Stimulated activated CD8-positive, alpha-beta memory T cell treated with anti-CD3 and anti-CD28 coated beads, Interleukin-4, amount 100 ng/mL, for 48 hours (primary cell): ENCODE measurements at places on chromosomes 2 and 18.

DNA sequence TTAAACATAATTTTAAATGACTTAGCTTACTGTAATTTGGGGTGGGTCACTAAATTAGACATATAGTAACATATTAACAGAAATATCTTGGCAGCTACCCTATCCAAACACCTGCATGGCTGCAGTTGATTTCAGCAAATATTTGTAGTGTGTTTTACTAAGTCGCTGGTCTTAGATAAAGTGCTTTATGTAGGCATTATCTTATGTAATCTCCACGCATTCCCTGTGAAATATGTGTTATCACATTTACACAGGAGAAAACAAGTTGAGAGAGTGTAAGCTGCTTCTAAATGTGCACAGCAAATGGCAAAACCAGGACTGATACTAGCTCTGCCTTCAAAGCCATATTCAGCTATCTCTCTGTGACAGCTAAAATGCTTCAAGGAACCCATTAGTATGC, 72.0 kb downstream of the NYAP2 start:
- no peak for DNase-seq

- DNase-seq: no peak
Observed at GRCh38 chr2:191006297-191006696, 7.7 kb downstream of the STAT1 start.

DNA sequence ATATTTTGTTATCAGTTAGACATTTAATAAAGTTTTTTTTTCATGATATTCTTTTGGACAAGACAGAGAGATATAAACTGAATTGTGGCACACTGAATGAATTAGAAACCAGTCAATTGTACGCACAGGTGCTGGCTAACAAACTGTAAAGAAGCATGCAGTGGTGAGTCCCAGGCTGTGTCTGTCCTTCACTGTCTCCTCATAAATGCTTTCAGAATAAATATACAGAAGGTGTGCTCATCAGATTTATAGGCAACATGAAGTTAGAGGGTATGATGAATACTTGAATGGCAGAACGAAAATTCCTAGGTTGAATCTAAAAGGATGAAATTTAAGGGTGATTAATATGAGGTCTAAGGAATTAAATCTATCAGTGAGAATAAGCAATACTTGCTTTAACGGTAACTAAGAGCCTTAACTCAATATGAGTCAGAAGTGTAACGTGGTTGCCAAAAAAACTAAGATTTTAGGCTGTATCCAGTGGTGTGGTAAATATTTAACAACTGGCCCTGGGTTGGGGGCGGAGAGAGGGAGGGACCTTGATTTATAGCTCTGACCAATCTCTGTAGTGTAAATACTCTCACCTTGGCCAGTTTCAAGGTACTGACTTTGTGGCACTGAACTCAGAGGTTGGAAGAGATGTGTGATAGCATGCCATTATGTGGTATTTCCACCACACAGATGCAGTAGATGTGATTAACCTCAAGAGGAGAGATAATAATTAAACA, 41.9 kb upstream of the AAK1 start:
- DNase-seq: peak; percentile 64

GRCh38 chr2:241892299-241893137, 23.0 kb downstream of the RTP5 start:
- DNase-seq: no peak

GRCh38 chr2:9812945-9813311, 30.3 kb upstream of the TAF1B start:
- no peak for DNase-seq

DNA sequence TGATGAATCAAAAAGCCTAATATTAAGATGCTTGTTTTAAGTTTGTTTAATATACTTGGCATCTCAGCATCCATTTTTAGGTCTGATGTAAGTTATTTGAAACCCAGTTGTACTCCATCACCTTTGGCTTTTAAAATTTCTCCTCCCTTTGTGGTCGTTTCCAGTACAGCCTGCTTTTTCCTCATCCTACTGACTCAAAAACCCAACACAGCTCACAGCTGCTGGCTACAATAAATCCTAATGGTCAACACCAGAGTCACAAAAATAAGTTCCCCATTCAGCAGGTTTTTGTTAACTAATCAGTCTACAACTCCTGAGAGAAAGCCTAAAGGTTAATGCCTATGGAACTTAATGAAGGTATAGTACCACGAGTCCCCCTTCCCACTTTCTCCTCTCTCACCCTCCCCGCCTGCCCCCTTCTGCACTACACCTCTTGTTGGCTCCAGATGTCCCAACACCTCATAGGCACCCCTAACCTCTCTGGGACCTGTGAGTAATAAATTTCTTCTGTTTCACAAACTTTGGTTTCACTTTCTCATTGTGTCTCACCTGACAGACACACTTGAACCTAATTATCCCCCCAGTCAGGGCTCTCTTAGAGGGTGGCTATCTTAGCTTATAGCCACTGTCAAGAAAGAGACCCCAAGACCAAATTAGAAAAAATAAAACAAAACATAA, 148.6 kb downstream of the GALNT1 start:
- DNase-seq: no peak

- no peak for DNase-seq
Observed at GRCh38 chr18:46676182-46676835, 19.3 kb upstream of the LOXHD1 start.

DNA sequence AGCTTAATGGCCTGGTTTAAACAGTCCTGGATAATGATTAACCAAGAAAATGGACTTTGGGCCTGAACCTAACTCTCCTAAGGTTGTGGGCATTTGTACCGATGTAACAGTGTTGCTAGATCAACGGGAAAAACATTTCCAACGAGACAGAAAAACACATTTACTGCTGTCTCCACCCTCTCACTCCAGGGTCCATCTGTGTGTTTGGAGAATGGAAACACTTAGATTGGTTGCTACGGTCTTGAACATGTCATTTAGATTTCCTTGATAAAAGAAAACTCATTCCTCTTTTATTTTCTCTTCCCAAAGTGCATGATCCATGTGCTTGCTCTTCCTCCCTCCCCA, 88.0 kb downstream of the SOCS6 start:
- DNase-seq: no peak

DNA sequence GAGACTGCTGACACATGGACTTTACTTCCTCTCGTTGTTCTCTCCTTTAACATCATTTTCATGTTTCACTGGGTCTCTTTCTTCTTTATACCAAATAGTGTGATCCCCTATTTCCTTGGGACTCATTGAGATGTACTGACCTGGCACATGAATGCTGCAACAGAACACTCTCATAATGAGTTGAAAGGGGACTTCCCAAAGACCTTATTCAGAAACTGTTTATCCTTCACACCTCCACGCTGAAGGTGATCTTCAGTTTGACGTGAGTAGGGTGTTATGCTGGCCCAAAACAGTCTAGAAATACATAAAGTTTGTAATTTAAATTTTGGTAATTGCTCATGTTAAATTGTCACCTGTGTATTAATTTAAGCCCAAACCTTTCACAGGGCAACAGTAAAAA, 1096.8 kb upstream of the GYPC start:
- no peak for DNase-seq

GRCh38 chr2:132824716-132825115, 154.7 kb upstream of the LYPD1 start:
- no peak for DNase-seq

DNA sequence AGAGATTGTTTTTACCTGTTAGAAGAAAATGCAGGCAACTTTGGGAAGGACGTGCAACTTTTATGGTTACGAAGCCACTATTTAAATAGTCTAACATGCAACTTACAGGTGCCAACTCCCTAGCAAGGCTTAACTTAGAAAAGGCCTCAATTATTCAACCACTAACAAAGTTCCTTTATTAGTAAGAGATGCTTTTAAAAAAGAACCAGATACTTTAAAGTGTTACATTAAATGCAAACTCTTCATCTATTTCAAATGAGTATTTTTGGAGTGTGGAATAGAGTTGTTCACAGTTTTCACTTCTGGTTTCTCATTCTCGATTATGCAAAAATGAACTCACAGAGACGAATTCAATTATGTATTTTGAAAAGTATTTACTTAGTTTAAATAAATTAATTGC, 51.7 kb downstream of the PELI1 start:
- DNase-seq: no peak

DNA sequence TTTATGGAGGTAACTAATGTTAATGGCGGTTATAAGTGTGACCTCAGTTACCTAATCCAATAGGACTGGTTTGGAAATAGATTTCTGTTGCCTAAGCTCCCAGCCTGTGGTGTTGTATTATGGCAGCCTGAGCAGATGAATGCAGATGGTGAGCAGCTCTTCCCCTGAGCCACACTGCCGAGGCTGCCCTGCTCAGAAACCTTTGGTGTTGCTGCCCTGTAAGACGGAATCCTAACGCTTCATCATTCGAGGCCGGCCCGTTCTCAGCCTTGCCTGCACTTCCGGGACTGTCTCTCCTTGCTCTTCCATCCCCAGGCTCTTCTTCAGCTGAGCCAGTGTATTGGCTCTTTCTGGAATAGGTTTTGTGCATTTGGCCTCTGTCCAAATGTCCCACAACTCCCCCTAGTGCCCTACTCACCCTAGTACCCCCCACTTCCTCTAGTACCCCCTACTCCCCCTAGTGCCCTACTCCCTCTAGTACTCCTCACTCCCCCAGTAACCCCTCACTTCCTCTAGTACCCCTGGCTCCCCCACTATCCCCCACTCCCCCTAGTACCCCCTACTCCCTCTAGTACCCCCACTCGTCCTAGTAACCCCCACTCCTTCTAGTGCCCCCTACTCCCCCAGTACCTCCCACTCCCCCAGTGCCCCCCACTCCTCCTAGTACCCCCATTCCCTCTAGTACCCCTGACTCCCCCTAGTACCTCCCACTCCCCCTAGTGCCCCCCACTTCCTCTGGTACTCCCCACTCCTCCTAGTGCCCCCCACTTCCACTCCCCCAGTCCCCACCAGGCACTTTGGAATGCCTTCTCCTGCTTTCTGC, 106.0 kb upstream of the TAF1B start:
- DNase-seq: no peak

DNA sequence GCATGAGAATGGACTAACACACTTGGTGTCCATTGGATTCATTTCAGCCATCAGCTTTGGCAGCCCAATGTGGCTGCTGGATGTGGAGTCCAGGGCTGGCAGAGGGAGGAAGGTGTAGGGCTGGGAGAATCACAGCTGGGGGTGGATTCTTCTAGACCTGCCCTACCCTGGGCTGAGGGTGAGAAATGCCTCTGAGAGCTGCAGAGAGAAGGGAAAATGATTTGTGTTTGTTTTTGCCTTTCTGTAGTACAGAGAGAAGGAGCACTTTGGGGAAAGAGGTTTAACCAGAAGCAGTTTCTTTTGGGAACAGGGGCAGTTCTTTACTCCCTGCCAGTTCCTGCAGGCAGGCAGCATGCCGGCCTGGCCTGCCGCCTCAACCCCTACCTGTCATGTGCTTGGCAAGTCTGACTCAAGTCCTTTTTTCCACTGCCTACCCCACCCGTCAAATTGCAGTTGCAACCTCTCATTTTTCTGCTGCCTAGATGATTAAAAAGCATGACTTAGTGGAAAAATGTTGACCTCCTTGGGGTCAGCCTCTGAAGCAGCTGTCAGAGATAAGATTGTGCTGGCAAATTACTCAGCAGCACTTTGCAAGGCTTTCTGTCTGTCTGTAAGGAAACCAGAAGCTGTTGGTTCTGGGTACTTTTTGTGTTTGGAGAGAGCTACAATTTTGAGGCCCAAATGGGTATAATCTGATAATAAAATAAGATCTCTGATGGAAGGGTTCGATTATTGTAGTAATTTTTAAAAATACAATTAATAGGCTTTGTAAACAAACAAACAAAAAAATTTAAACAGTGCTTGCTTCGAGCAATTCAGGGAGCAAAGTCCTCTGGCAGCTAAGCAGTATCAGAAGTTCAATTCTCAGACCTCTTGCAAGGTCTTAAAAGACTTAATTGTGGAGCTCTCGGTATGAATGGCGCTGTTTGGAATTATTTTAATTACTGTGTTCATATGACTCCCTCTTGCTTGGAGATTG, 21.7 kb downstream of the LBH start:
- peak; percentile 79 for DNase-seq

DNA sequence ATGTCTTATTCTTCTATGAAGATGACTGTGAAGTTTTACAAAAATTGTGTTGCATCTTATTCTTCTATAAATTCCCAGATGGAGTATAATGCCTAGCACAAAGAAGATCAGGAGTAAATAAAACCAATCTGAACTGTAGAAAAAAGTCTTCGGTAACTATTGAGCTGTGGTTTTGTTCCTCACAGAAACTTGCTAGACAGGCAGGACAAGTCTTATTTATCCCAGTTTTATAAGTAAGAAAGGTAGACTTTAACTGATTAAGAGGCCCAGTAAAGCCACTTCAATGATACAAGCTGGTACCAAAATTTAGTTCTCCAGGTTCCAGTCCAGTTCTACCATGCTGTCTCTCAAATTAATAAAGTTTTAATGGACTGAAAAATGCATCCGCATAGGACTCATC, 526.7 kb upstream of the SETBP1 start:
- DNase-seq: no peak

DNA sequence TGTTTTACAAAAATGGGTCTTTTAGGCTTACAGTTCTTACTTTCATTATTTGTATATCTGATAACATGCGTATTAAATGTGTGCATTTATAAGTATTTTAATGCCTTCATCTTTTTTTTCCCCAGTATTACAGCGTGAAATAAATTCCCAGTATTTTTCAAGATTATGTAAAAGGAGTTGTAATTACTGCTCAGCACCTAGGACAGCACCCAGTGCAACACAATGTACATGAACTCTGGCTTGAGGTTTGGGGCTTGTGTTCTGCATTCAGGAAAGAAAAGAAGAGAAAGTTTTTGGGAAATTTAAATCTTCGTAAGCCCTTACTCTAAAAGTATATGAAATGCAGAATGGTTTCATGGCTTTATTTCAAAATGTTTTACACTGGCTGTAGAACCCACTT, 16.7 kb downstream of the ZNF638 start:
- no peak for DNase-seq

DNA sequence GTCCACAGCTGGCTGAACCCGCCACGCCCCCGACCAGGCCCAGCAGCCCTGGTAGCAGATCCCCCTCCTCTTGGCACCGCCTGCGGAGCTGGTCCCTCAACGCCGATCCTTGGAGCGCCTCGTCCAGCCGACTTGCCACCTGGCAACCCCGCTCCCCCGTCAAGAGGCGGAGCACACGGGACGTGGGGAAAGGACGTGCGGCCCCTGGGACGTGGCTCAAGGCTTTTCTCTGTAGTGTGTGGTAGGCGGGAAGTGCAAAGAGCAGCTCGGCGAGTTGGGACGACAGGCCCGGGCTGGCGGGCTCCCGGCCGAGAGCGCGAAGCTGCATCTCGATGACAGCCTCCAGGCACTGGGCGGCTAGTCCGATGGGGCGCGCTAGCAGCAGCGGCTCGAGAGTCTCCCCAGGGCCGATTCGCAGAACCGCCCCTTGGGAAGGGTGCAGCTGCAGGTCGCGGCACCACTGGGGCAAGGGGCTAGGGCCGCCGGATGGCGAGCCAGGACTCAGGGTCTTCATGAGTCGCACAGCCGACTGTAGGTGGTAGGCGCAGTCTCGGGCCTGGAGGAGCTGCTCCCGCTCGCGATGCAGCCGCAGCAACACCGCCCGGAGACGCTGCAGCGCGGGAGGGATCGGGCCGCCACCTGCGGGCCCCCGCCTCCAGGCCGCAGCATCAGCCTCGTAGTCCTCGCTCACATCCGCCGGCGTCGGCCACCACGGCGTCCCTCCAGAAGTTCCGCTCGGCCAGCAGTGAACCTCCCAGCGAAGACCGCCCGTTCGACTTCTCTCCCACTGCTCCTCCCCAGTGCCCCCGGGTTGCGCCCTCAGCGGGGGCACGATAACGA, 617 bp downstream of the CCDC142 start:
- no peak for DNase-seq

GRCh38 chr2:235572592-235572991, 78.7 kb downstream of the AGAP1 start:
- DNase-seq: no peak
